ENCODE measurements at places on chromosomes 7 and 10. TPM values are rescaled to one million over a fixed set of nuclear protein-coding genes. Genes with fewer than 3 reads are reported as not detected.

HOXA11 gene
- total RNA-seq, result under 0.01 TPM

ZNF722 gene
- total RNA-seq, result not detected

ST8SIA6 gene
- total RNA-seq, result not detected

GJD4 gene
- total RNA-seq, result not detected

PDLIM1 gene
- 26.3 TPM for total RNA-seq

SPACDR gene
- 1.7 TPM for total RNA-seq

TBX20 gene
- 11.5 TPM for total RNA-seq

COA1 gene
- total RNA-seq, result 50.0 TPM

ASB10 gene
- total RNA-seq, result not detected

GIMAP1 gene
- not detected for total RNA-seq

TSPAN33 gene
- 0.19 TPM for total RNA-seq

ANKRD2 gene
- total RNA-seq, result 0.85 TPM

TAS2R5 gene
- total RNA-seq, result 0.77 TPM

GPER1 gene
- total RNA-seq, result 3.1 TPM

LLCFC1 gene
- not detected for total RNA-seq

PDCD4 gene
- 47.1 TPM for total RNA-seq

DKK1 gene
- total RNA-seq, result 174 TPM

ZPBP gene
- total RNA-seq, result not detected

HECW1 gene
- total RNA-seq, result not detected

H2BK1 gene
- total RNA-seq, result not detected

All from regular cardiac myocyte (primary cell).